ENCODE measurements at places on chromosomes 1 and 21.

DNA sequence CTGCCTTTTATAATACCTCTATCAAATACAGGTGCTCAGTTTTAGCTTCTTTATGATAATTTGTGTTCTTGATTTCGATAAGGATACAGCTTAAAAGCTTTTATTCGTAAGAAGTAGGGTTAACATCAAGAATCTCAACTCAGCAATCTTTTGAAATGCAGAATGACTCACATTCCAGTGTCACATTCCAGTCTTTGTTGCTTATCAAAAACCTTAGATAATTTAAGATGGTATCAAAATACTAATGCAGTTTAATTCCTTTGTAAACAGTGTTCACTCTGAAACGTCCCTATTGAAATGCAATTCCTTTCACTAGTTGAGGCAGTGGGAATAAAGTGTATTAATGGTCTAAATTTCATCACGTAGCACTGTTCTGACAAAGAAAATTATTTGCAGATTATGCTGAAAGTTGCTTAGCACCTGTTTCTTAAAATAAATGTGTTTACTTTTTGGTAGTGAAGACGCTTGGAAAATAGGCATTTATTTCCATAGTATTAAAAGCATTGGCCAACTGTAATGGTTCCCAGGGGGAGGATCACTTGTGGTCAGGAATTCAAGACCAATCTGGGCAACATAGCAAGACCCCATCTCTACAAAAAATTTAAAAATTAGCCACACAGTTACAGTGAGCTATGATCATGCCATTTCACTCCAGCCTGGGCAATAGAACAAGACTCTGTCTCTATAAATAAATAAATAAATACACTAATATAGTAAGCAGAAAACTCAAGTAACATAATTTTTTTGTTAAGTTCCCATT is 10.1 kb upstream of the CNN3 start:
- DNase-seq: peak; percentile 22

DNA sequence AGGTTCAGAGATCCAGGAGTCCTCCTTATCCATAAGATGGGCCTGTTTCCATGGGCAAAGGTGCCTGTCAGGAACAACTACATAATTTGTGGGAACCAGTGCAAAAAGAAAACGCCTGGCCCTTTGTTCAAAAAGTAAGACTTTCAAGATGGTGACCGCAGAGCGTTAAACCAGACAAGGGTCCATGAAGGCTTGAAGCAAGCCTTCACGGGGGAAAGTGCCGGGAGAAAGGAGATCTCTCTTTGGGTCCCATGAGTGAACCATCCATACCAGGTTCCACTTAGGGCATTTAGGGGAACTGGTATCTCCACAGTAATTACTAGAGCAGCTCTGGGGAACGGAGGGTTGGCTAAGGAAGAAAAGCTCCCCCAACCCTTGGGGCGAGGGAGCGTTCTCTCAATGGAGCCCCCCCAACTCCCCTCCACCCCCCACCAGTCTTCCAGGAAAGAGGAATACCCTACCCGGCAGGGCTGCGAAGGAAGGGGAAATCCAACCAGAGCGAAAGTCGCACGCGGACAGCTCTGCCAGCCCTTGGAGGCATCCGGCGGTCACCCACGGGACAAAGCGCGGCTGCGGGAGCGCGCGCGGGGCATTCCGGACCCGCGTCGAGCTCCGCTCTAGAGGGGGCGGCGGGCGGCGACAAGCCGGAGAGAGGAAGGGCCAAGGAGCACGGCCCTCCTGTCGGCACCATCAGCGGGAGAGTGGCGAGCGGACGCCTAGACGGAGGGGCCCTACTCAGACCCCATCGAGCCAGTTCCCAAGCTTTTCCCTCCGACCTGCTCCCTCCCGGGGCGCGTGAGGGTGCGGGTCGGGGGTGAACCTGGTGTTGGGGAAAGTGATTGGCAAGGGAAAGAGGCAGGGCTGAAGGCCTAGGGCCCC is 687 bp upstream of the RASSF5 start:
- DNase-seq: no peak

- no peak for DNase-seq
Observed at GRCh38 chr1:788835-789234, 102.4 kb upstream of the OR4F16 start.

DNA sequence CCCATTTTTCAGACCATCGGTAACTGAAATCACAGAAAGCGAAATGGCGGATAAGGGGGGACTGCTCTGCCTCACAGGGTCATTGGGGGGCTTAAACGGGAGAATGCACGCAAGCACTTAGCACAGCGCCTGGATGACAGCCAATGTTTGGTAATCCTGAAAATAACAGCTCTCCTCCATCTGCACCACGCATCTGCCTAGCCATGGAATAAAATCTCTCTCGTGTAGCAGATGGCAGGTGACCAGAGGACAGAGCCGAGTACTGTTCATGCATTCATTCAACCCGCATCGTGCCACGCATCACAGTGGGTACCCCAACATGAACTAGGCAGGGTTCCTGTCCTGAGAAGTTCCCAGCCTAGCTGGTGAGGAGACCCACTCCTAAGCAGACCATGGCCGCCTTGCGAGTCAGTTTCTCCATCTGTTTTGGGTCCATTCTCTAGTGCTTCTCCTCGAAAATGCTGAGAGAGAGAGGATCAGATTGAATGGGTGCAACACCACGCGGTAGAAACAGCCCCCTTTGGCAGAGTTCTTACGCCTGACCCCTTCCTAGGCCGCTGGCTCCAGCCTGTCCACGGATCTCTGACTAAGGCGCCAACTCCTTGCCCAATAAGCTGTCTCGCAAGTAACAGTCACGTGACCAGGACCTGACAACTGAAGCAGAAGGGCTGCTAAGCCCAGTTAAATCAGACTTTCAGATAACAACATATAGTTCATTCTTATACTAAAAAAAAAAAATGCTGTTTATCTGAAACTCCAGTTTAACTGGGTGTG is 7.3 kb downstream of the SLC1A7 start:
- DNase-seq: no peak

DNA sequence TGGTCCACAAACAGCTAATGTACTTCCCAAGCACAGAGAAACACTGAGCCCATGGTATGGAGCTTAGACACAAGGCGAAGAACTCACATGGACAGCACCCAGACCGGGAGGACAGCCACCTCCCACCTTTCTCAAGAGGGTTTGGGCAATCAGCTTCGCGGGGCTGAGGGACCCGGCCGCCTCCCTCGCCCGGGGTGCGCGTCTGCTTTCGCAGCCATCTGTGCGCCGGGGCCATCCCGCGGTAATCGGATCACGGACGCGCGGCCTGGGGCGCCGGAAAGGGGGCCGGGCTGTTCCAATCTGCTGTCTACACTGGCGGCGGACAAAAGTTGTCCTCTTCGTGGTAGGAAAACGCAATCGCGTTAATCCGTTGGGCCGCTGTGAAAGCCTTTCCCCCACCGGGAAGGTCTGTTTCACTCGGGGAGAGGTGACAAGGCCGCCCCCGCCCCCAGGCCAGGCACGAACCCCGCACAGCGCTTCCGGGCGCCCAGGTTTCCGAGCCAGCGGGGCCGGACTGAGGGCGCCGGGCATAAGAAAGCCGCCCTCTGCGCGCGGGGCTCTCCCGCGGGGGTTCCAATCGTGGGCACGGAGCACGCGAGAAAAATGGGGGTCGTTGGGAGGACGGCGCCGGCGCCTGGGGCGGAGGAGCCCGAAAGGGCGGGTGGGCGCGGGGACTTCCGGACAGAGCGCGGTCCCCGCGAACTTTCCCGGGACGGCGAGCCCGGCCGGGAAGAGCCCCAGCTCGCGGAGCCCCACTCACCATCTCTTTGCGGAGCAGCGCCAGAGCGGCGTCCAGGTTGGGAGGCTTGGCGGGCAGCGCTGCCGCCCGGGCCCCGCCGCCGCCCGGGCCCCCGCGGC is 664 bp downstream of the FAM89A start:
- peak; percentile 53 for DNase-seq

- no peak for DNase-seq
Observed at GRCh38 chr1:1423245-1423597, 2.1 kb upstream of the ANKRD65 start.

DNA sequence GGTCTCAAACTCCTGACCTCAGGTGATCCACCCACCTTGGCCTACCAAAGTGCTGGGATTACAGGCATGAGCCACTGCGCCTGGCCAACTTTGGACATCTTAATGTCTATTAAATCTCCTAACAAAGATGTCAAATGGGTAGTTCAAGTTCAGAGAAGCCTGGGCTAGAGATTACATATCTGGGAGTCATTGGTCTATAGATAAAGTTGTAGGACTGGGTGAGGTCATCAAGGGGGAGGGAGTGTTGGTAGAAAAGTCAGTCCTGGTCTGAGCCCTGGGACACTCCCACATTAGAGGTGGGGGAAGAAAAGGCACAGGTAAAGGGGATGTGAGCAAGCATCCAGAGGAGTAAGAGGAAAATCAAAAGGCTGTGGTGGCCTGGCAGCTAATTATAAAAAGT is 6.6 kb downstream of the UBIAD1 start:
- no peak for DNase-seq

GRCh38 chr1:32334864-32335534 is 1.0 kb downstream of the MARCKSL1 start:
- peak; percentile 41 for DNase-seq

Measured in ACHN (cell line).